ENCODE measurements at places on chromosomes 7 and 10.

DNA sequence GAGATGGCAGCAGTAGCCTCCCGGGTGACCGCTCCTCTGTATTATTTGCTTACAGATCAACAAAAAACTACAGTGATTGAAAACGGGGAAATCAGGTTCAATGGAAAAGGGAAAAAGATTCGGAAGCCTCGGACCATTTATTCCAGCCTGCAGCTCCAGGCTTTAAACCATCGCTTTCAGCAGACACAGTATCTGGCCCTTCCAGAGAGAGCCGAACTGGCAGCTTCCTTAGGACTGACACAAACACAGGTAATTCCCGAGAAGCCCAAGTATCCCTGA, 2.2 kb downstream of the DLX6 start:
- DNase-seq, result no peak

DNA sequence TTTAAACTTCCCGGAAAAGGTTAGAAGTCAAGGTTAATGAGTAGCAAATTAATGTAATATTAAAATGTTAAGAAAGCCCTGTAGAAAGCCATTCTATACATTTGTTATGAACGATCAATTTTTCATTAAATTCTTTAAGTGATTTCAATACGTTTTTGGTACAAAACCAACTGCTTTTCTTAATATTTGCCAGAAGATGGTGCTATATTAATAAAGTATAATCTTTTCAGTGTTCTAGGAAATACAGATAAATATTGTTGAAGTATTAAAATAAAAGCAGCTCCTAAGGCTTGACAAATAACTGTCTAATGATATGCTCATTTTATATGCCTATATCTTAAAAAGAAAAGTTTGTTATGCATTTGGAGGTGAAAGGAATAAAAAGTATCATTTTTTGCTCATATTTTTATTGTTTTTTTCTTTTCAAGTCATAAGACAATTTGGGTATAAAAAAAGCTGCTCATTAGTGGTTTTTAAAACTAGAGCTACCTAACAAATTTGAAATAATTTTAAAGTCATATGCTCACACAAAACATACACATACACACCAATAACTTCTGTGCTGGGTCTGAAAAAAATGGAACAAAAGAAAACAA, 130.3 kb upstream of the POT1 start:
- no peak for DNase-seq

DNA sequence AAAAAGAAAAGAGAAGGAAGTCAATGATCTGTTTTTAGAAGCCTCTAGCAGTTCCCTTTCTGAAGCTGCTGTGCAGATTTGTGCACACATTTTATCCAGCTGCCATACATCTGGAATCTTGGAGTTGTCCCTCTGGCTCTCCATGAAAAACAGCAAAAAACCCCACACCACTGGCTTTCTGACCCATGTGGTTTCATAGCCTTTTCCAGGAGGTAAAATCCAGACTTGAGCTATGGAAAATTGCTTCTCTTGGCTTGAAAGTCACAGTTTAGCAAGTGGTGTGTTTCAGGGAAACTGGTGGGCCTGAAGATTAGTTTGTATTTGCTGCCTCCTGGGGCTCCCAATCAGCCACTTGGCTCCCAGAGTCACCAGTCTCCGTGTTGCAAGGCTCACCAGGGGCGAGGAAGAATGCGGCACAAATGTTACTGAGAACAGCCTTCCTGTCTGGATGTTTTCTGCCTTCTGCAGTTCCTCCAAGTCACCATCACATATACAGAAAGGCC, 50.1 kb upstream of the ADRB1 start:
- DNase-seq, result no peak

DNA sequence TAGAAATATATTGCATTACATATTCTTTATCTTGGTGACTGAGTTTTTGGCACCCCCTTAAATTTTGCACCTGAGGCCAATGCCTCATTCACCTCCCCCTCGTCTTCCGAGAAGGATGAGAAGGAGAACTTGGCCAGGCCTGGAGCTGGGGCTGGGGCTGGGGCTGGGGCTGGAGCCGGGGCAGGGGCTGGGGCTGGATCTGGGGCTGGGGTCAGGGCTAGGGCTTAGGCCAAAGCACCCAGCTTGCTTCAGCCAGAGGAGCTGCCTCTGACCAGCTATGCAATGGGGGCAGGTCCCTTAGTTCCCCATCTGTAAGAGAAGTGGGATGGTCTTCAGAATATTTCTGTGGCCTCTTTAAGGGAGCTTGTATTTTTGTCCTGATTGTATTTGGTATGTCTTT, 3.8 kb upstream of the PRKAG2 start:
- DNase-seq, result no peak

- no peak for DNase-seq
Measured at GRCh38 chr10:123771877-123772644, 105.9 kb downstream of the GPR26 start.
